ENCODE measurements at places on chromosomes 3 and 15.

DNA sequence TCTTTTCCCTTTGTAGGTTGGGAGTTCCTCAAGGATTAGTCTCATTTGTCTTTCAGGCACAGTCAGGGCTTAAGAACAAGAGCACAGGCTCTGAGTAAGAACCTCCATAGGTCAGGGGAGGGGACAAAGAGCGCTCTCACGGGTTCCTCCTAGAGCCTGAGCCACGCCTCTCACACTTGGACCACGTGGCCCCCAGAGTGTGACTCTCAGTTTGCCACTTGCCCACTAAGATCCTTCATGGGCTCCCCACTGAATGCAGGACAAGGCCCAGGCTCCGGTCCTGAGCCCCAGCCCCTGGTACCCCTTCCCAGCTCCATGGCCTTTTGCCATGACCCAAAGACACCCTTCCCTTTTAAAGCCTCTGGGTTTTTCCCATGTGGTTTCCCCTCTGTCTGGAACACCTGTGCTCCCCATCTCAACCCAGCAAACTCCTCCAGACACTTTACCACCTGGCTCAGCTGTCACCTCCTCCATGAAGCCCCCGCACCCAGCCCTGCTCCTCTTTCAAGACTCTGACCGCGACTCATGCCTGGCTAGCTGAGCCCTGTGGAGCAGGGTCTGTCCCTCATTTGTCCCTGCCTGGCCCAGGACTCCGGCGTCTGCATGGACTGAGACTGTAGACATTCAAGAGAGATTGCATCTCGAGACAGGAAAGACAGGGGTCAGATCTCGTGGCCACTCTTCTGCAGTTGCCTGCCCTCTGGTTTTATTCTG is 32.7 kb downstream of the IQSEC1 start:
- H3K27me3 ChIP-seq, result no peaks in the 10 kb centered on the region
- no peak overlapping the region for H3K4me3 ChIP-seq
- H3K4me1 ChIP-seq, result no peaks in the 10 kb centered on the region
- H3K27ac ChIP-seq, result no peak overlapping the region
- DNase-seq, result no peak

- H3K27me3 ChIP-seq, result no peaks in the 10 kb centered on the region
- H3K27ac ChIP-seq, result no peak overlapping the region
- no peaks in the 10 kb centered on the region for H3K4me1 ChIP-seq
- DNase-seq, result no peak
- H3K4me3 ChIP-seq, result no peak overlapping the region
- no peaks in the 10 kb centered on the region for H3K36me3 ChIP-seq
These were observed 283.2 kb downstream of the EPHB1 start for GRCh38 chr3:135078283-135078682.

GRCh38 chr15:69087366-69087976 is 73.0 kb upstream of the GLCE start:
- H3K27ac ChIP-seq, result peak overlapping the region; percentile 93
- H3K4me1 ChIP-seq, result peaks cover 91% of the 10 kb centered on the region
- DNase-seq, result no peak
- H3K36me3 ChIP-seq, result no peaks in the 10 kb centered on the region
- no peak overlapping the region for H3K4me3 ChIP-seq
- H3K27me3 ChIP-seq, result no peaks in the 10 kb centered on the region

DNA sequence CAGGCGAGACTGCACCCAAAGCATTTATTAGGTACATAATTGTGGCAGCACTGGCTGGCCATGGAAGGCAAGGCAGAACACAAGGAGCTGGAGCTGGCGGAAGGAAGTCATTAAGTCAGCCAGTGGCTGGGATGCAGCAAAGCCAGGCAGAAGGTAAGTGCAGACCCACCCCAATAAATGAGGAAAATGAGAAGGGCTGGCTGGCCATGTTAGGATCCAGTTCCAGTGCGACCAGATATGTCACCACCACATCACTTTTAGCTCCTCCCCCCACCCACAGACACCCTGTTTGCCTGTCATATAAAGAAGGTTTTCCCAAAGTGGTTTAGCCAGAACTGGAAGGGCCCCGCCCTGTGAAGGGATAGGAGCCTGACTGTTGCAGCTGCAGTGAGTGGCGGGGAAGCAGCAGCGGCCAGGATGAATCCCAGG is at the start of gene FURIN:
TSS of gene FURIN (plus strand) at position 328 of the 429 bp plus-strand sequence. CDS start 7,153 bp downstream, outside the sequence.
- peak within 1 kb of the TSS; percentile 25 for H3K4me3 ChIP-seq
- peak within 1 kb of the TSS; percentile 72 for H3K27ac ChIP-seq
- H3K4me1 ChIP-seq, result peaks cover 68% of the 10 kb centered on the region
- H3K27me3 ChIP-seq, result no peaks in the 10 kb centered on the region

DNA sequence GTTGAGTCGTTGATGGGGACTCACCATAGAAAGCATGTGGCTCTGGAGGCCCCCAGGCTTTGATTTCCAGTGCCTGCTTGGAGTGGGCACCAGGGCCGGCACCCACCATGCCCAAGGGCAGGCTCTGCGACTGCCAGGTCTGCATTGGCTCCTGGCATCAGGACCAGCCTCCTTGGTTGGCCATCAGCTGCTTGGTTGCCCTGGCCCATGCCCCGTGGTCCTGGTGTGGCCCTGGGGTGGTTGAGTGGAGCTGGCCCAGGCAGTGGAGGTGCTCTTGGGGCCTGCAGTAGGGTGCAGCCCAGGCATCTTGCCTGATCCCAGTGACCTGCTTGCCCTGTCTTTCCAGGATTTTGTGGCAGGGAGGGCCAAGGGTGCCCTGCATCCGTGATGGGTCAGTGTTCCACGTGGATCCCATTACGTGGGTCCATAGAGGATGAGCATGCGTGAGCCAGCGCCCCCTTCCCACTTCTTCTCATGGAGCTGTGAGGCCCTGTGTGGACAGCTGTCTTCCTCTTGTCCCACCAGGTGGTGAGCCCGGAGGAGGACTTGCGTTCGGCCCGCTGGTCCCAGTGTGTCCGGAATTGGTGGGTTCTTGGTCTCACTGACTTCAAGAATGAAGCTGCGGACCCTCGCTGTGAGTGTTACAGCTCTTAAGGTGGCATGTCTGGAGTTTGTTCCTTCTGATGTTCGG is 187.0 kb downstream of the UBE3A start:
- peaks cover 5% of the 10 kb centered on the region for H3K27me3 ChIP-seq
- H3K36me3 ChIP-seq, result no peaks in the 10 kb centered on the region
- no peak overlapping the region for H3K4me3 ChIP-seq
- H3K27ac ChIP-seq, result no peak overlapping the region
- no peaks in the 10 kb centered on the region for H3K4me1 ChIP-seq

GRCh38 chr15:27045796-27046195 is 74.8 kb downstream of the GABRG3 start:
- no peak overlapping the region for H3K4me3 ChIP-seq
- no peaks in the 10 kb centered on the region for H3K4me1 ChIP-seq
- H3K36me3 ChIP-seq, result no peaks in the 10 kb centered on the region
- no peak overlapping the region for H3K27ac ChIP-seq
- DNase-seq, result no peak
- peaks cover 31% of the 10 kb centered on the region for H3K27me3 ChIP-seq

DNA sequence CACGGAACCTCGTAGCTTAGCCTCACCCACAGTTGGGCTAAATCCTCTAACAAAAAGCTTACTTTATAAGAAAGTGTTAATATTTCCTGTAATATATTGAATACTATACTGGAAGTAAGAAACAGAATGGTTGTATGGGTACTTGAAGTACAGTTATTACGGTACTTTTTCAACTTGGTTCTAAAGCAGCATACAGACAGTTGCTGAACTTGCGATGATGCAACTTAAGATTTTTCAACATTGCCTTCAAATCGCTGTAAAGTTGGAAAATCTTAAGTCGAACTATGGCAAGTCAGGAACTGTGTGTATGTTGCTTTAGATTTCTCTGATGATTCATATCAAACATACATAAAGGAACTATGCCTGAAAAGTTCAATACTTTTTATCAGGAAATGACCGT is 204.4 kb upstream of the C2CD4B start:
- no peak for DNase-seq
- H3K4me3 ChIP-seq, result no peak overlapping the region
- H3K27ac ChIP-seq, result no peak overlapping the region
- no peaks in the 10 kb centered on the region for H3K4me1 ChIP-seq

- H3K36me3 ChIP-seq, result no peaks in the 10 kb centered on the region
- DNase-seq, result no peak
These were observed 89.4 kb upstream of the SKOR1 start for GRCh38 chr15:67735896-67736295.

DNA sequence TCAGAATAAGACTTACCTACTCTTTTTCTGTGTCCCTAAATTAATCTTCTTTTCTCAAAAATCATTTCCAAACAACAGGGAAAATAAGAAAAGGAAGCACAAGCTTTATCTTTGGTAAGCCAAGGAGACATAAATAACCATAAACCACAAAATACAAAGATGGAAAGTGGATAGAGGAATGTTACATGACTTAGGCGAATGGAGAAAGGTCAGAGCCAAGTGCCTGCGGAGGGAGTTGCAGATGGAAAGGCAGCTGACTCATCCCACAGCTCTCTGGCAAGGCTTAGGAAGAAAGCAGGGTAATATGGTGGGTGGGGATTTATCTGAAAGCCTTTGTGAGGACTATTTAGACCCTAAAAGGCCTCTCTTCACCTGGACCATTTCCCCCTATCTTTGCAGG is 72.8 kb downstream of the GALK2 start:
- no peaks in the 10 kb centered on the region for H3K4me1 ChIP-seq
- no peak for DNase-seq
- H3K4me3 ChIP-seq, result no peak overlapping the region
- 0 out of 2 replicates have a peak, but pooled peaks cover 4% of the 10 kb centered on the region for H3K36me3 ChIP-seq
- no peaks in the 10 kb centered on the region for H3K27me3 ChIP-seq

DNA sequence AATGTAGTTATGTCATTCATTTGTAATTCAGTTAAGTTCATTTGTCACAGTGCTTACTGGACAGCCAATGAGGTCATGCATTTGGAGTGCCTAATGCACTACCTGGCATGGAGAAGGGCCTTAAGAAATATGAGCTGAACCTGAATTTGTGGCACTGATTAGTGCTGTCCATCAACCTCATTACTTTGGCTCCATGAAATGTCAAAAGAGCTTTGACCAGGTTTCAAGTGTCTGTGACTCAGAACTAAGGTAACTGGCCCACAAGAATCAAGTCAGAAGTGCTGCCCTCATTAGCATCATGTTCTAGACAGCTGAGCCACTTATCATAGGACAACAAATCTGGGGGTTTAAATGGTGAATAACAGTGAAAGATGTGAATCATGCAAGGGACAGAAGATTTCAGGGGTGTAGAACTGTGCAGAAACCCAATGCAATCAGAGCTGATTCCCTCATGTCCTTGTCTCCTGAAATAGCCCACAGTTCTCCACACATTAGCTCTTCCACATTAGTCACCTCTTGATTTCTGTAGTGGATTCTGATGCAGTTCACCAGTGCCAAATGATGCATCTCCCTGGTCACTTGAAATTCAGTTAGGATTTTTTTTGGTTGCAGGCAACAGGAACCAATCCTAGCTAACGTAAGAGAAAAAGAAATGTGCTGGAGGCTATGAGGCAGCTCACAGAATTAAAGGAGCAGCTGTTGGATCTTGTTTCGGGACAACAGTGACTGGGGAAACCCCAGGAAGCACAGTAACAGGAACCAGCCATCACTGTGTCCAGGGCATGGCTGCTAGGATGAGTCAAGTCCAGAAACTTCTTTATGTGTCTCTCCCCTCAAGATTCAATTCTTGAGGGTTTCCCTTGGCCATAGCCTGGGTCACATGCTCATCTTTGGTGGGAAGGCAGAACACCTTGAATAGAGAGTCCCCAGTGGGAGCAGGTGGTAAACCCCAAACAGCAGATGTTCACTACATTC is 38.7 kb downstream of the CHST2 start:
- H3K4me1 ChIP-seq, result no peaks in the 10 kb centered on the region
- no peak overlapping the region for H3K27ac ChIP-seq
- no peak overlapping the region for H3K4me3 ChIP-seq
- no peak for DNase-seq

DNA sequence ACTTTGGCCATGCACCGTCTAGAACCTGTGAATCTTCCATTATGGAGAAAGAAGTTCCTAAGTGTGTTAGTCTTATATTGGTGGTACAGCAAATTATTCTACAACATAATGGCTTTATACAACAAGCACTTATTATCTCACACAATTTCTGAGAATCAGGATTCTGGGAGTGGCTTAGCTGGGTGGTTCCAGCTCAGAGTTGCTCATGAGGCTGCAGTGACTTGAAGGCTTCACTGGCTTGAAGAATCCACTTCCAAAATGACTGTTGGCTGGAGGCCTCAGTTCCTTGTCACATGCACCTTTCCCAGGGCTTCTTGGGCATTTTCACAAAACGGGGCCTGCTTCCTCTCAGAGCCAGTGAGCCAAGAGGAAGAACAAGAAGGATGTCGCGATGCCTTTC is 82.3 kb upstream of the RNF7 start:
- no peak for DNase-seq
- H3K36me3 ChIP-seq, result no peaks in the 10 kb centered on the region
- no peak overlapping the region for H3K4me3 ChIP-seq
- H3K27ac ChIP-seq, result no peak overlapping the region
- peaks cover 38% of the 10 kb centered on the region for H3K27me3 ChIP-seq

DNA sequence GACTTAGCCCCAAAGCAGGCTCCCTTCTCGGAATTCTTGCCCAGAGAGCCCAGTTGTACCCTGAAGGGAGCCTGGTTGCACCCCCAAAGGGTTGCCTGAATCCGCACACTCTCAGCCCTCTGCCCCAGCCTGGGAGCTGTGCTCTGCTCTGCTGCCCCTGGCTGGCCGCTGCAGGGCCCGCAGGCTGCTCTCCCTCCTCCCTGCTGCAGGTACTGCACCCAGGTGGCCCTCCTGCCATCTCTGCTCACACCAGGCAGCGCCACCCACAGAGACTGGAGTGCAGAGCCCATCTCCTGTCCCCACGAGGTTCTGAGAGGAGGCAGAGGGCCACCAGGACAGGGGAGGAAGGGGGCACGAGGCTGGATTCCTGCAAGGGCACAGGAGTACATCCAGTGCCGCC is 134.2 kb upstream of the NSMCE3 start:
- H3K27ac ChIP-seq, result no peak overlapping the region
- H3K27me3 ChIP-seq, result 0 out of 2 replicates have a peak, but pooled peaks cover 9% of the 10 kb centered on the region
- no peaks in the 10 kb centered on the region for H3K36me3 ChIP-seq
- no peaks in the 10 kb centered on the region for H3K4me1 ChIP-seq
- no peak overlapping the region for H3K4me3 ChIP-seq

DNA sequence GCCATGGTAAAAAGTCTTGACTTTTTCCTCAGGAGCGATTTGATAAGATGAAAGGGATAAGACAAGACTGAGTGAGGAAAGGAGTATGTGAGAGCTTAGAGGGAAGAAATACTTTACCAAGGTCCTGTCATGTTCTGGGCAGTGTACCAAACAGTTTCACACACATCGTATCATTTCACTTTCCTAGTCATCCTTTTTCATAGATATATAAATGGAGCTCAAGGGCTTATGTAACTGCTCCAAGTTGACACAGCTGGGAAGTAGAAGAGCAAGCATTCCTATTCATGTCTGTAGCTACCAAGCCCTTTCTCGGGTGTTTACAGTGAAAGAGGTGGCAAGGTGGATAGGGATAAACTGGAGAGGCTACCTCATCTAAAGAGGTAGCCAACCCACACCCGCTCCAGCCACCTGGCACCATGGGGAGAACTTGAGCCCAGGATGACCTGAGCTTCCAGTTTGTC is 57.4 kb downstream of the MRPS25 start:
- no peak overlapping the region for H3K4me3 ChIP-seq
- H3K27ac ChIP-seq, result no peak overlapping the region
- no peaks in the 10 kb centered on the region for H3K27me3 ChIP-seq
- H3K4me1 ChIP-seq, result no peaks in the 10 kb centered on the region

DNA sequence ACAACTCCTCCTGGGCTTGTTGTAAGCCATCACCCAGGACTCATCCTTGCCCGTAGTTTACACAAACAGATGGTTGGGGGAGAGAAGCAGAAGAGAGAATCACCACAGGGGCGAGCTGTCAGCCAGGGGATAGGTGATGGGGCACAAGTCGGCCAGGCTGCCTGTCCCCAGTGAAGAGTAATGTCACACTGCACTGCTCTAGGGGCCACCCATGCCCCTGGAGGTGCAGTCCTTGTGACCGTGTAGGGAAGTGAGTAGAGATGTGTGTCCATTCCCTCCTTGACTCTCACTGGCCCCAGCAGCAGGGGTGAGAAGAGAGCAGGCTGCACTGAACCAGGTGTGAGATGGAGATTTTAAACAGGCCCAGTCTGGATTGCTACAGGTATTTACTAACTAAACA is 17.1 kb upstream of the PRSS50 start:
- H3K4me1 ChIP-seq, result no peaks in the 10 kb centered on the region
- H3K27me3 ChIP-seq, result no peaks in the 10 kb centered on the region
- no peak for DNase-seq
- H3K27ac ChIP-seq, result no peak overlapping the region

Measured in PC-9 (cell line).